ENCODE measurements at places on chromosomes 1 and 21.

GRCh38 chr1:3012456-3013291, 8.6 kb upstream of the ACTRT2 start:
- no peak for DNase-seq

- no peak for DNase-seq
These were observed 34.0 kb upstream of the ADGRL4 start for GRCh38 chr1:79040424-79041082.

- no peak for DNase-seq
These were observed 9.8 kb upstream of the F5 start for GRCh38 chr1:169595764-169596711.

- DNase-seq = no peak
These were observed 53.6 kb upstream of the RUNX1 start for GRCh38 chr21:35102488-35103371.

- DNase-seq = no peak
These were observed 226.0 kb upstream of the KAZN start for GRCh38 chr1:14372526-14372925.

DNA sequence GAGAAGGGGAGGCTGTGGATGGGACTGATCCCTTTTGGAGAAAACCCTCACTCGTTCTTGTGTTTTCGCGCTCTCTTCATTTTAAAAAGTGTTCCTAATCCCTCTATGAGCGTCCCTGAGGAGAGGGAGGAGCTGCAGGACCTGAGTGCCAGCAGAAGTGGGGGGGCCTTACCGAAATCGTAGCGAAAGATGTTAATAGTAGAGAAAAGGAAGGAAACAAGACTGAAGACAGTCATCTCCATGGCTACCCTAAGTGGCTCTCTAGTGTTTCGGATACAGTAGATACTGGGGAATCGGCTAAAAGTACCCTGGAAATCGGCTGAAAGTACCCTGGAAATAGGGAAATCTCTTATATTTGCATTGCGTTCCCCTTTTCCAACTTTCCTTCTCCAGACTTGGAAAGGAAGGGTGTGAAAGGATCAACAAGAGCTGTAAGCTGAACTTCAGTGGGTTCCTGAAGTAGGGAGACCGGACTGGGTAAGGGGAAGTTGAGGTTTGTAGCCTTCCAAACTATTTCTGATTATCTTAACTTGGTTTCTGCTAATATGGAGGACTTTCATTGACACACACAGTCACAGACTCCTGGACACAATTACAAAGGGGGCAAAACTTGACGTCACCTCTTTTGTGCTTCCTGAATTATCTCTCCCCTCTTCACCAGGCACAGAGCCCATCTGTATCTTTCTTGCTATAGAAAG, 486 bp upstream of the DSTYK start:
- DNase-seq = no peak

DNA sequence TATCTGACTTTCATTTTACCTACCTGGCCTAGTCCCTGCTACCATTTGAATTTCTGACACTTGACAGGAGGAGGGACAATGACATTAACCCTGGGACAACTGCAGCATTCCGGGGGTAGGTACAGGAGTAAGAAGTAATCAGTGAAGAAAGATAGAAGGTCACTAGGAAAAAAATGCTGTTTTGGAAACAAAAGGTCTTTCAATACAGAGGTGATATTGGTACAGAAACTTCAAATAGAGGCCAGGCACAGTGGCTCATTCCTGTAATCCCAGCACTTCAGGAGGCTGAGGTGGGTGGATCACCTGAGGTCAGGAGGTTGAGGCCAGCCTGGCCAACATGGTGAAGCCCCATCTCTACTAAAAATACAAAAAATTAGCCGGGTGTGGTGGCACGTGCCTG, 68.4 kb downstream of the SELENOF start:
- DNase-seq = no peak

GRCh38 chr1:108610073-108610472, 50.2 kb downstream of the EEIG2 start:
- no peak for DNase-seq

- DNase-seq = no peak
These were observed 47.1 kb upstream of the PLA2G2C start for GRCh38 chr1:20233394-20233793.

DNA sequence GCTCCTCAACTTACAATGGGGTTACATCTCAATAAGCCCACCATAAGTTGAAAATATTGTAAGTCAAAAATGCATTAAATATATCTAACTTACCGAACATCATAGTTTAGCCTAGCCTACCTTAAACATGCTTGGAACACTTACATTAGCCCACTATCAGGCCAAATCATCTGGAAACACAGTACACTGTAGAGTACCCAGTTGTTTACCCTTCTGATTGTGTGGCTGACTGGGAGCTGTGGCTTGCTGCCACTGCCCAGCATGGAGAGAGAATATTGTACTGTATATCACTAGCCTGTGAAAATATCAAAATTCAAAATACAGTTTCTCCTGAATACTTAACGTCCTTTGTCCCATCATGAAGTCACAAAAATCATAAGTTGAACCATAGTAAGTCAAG, 40.4 kb upstream of the FRRS1 start:
- no peak for DNase-seq

- DNase-seq = no peak
These were observed 676 bp upstream of the CTTNBP2NL start for GRCh38 chr1:112395256-112395820.

DNA sequence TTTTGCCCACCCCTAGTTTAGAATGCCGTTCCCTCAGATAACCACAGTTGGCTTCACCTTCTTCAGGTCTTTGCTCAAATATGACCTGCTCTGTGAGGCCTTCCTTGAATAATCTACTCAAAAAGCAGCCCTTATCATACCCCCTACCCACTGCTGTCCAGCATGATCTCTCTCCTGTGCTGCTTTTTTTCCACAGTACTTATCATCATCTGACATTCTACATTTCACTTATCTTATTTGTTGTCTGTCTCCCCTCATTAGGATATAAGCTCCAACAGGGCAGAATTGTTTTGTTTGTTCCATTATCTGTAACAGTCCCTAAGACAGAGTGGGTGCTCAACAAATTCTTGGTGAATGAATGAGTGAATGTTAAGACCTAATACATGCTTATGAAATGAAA, 18.1 kb downstream of the USP24 start:
- DNase-seq = no peak

DNA sequence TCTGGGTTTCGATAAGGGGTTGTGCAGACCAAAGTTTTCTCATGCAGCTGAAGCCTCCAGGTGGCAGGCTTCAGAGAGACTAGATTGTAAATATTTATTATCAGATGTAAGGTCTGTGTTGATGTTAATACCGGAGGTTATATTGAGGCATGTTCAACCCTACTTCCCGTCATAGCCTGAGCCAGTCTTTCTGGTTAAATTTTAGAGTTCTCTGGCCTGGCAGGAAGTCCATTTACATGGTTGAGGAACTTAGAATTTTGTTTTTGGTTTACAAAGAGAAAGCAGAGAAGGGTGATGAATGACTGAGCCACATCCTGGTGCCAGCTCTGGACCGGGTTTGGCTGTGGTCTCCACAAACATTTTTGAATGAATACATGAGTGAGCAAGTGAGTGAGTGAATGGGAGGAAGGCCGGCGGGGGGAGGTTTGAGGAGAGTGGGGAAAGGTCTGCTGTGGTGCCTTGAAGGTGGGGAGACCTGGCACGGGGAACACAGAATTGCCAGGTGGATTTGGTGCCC, 218.5 kb downstream of the DISC1 start:
- no peak for DNase-seq

DNA sequence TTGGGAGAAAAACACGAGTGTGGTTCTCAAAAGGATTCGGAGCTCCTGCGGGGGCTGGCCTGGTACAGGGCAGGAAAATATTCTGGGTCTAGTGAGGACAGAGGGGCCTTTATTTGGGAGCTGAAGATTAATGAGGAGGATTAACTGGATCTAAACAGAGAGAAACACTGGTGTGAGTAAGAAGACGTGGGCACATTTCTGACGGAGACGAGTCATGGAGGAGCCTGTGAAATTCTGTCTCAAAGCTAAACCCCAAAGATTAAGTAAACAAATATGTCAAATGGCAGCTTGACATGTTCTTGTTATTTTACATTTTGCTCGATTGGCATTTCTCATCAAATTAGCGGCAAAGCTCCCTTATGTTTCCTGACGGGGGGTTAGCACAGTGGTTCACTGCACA, 12.8 kb downstream of the PROK1 start:
- no peak for DNase-seq

- DNase-seq = peak; percentile 62
These were observed 19.1 kb upstream of the SLC35F3 start for GRCh38 chr1:233885196-233885920.

- DNase-seq = no peak
These were observed 25.8 kb downstream of the MFSD2A start for GRCh38 chr1:39980555-39981313.

DNA sequence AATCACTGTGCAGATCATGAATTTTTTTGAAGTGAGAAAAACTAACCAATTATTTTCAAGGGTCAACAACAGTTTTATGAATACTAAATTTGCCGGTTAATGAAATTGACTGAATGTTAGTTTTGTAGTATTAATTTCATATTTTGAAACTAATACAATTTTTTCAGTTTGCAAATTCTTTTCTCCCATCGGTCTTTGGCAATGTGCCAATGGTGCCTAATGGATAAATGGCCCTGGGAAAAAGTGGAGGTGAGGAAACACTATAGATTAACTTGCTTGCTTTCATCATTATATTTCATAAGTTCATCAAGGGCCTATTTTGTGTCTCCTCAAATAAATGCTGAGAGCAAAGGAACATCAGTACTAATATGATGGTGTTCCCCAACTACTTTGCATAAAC, 4.1 kb downstream of the C1orf141 start:
- DNase-seq = no peak

DNA sequence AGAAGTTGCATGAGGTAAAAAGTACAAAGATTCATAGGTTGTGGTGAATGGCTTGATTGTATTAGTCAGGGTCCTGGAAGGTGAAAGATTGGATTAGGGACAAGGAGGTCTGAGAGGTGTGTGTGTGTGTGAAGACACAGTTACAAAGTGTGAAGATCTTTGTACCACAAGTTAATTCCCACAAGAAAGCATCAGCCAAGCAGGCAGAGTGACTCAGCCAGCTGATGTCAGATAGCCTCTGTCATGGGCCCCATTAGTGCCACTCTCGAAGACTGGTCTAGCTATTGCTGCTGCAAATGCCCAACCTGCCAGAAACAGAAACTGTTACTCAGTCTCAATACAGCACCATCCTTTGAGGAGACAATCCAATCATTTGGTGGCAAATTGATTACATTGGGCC, 96.5 kb downstream of the DTL start:
- no peak for DNase-seq
